ENCODE measurements at places on chromosomes 5 and 9.

- no peak for DNase-seq
These were observed 224.3 kb downstream of the AOPEP start for GRCh38 chr9:94950579-94951323.

DNA sequence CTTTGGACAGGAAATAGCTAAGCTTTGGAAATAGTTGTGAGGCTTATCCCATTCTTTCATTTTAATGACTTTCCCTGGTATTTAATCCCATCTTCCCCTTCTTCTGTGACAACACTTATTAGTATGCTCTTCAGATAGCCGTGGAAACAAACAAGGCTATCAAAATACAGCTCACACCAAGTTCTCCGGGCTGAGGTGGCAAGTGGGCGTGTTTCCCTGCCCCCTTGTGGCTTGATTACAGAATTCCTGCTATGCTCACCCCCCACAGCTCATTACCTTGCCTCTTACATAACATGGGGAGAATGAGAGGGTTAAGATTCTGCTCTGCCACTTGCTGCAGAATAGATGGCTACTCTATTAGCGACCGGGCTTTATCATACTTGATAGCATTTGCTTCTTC, 437.1 kb upstream of the TLE4 start:
- no peak for DNase-seq

GRCh38 chr5:11432116-11432515, 472.1 kb downstream of the CTNND2 start:
- DNase-seq, result no peak

DNA sequence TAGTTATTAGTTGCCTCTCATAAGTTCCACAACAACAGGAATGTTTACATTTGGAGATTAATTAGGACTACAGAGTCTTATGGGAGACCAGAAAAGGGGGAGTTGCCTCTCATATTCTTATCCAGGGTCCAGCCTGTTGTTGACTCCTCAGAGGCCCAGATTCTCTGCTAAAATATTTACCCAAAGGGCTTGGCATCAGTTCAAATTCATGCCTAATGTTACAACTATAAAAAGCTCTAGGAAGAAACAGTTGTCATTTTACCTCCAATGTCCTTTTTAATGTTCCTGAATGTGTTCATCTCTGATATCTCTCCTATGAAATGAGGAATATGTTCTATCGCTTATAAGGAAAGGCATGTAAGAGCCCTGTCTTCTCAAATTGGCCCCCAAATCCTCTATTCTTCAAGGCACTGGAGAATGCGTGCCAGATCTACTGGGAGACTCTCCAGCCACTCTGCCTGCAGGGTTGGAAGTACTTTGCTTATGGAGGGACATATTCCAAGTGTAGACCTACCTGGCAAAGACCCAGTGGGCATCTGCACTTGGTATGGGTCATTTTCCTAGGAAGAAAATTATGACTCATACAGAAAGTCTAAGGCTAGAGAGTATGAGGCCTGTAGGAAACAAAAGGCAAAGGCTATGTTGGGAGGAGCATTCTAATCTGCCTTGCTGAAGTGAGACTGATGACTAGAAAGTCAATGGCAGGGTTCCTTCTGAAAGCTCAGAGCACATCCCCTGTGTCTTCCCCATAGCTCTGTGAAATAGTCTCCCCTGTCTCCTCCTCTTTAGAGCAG, 192.6 kb downstream of the ESM1 start:
- no peak for DNase-seq

DNA sequence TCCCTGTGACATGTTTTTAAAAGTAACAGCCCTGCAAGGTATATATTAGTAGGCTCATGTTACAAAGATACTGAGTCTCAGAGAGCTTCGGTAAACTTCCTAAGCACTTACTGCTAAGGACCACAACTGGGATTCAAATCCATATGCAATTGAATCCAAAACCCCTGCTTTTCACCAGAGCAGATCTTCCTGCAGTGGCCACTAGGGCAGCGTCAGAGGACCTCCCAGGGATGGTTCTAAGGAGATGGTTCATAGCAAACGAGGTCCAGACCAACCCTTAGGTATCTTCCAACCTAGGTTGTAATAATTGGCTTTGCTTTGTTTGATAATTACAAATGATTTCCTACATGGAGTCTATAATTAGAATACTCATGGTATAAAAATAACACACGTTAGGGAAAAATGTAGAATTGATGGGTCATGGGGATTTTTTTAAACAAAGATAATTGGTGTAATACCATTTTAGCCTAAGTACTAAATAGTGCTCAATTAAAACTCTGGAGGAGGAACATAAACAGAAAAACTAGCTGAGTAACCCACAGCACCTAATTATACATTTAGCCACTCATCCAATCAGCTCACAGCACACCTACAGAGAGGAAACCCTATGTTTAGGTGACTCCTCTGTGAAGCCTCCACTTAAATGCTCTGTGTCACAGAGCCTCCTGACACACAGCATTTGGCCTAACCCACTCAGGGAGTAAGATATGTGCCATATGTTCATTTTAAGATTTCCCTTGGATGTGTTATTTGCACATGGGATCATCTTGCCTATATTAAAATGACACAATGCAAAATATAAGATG, 10.0 kb upstream of the CAST start:
- no peak for DNase-seq

GRCh38 chr5:29412979-29413378, 1780.5 kb upstream of the CDH6 start:
- DNase-seq, result no peak

- DNase-seq, result no peak
These were observed 40.1 kb upstream of the RNF180 start for GRCh38 chr5:64125521-64125920.

GRCh38 chr9:23380821-23381220, 445.2 kb downstream of the ELAVL2 start:
- DNase-seq, result no peak

DNA sequence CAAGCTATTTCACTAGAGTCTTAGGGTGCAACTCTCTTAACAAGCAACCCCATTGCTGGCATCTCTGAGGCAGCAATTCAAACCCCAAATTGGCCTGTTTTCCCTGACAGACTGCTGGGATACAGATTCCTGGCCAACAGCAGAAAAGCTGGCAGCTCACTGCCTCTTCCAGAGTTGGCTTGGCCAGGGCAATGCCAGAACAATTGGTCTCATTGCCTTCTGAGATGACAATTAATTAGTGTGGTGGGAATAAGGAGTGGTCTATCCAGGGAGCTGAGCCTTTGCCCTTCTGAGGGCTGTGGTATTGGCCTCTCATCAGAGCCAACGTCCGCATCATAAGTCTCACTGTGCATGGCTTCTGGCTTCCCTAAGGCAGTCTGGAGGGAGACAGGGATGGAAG, 183.2 kb downstream of the GNAQ start:
- peak; percentile 88 for DNase-seq

- no peak for DNase-seq
These were observed 551.3 kb downstream of the PDE4D start for GRCh38 chr5:59342181-59342580.

GRCh38 chr5:135356522-135357318, 42.3 kb downstream of the MACROH2A1 start:
- no peak for DNase-seq

DNA sequence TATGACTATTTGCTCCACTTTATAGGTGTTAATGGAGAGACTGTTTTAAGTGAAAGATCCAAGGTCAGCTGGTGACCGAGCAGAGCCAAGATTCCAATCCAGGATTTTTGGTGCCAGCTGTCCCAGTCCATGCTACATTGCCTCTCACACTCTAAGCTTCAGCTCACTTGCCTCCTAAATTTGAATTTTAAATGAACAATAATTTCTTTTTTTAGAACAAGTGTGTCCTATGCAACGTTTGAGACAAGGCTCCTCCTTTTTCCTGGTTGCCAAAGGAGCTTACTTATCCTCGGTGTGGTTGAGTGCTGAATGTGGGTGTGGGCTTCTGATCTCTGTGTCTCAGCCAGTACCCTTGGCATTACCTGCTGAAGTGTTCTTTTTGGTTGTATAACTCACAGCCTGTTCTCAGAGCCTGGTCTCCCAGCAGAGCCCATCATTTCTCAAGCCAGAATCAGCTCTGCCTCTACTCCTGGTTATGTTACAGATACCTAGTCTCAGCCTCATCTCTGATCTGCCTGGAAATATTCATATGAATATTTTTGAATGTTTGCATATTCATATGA, 4.0 kb upstream of the PRRC1 start:
- DNase-seq, result no peak

DNA sequence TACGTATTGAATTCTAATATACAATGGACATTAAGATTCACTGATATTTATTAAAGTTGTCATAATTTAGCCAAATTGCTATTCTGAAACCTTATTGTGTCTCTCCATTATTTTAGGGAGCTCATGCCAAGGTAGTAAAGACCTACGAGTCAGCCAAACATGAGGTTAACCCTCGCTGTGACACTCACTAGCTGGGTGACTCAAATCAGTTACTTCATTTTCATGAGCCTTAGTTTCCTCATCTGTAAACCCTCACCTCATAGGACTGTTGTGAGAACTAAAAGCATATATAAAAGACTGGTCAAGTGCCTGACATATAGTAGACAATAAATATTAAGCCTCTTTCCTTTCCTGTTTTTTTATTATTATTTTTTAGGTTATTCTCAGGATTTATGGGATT, 44.0 kb upstream of the PCA3 start:
- no peak for DNase-seq

DNA sequence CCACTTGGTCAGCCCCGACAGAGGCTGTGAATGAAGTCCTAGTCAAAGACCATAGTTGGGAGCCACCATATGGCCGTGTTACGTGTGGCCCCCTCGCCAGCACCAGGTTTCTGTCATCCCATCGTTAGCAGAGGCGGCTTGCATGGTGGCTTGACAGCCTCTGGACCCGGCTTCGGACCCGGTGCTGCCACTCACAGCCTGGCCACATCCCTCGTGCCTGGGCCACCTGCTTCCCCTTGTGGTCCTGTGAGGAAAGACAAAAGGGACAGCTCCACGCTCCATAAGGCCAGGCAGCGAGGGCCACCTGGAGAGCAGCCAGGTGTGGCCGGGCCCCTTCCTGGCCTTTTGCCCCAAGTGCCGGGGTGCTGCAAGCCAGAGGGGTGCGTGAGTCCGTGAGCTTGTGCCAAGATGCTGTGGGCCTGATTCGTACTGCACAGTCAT, 6.2 kb downstream of the NKD2 start:
- DNase-seq, result no peak

DNA sequence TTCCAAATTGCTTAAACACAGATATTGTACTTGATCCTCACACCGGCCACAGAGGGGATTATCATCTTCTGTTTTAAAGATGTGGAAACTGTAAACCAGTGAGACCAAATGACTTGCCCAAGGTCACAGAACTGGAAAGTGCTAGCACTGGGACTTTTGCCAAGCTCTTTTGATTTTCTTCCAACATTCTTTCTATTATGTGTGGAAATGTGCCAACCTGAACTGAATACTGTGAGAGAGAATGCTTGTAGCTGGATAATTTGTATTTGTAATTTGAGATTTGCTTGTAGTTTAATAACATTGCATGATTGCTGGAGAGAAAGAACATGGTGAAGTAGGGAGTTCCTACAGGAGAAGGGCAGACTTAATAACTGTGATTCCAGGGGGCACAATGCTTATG, 977.9 kb upstream of the NUDT12 start:
- no peak for DNase-seq

GRCh38 chr5:388266-389196, 54.4 kb upstream of the EXOC3 start:
- DNase-seq, result no peak

DNA sequence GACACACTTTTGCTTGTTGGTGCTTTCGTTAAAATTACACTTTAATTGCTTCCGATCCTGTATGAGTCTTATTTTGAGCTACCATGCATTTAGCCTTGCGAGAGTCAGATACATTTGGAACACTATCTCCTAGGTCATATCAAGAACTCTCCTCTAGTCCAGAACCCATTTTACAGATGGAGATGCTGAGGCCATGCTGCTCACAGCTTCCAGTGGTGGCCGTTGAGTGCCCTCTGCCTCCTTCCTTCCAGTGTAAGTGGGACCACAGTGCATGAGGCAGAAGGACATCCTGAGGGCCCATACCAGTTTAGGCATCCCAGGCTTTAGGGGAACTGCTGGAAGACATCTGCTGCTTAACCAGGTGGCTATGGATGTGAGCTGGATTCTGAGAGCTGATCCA, 6.9 kb downstream of the CCNI2 start:
- DNase-seq, result no peak

GRCh38 chr9:94780516-94780950, 54.0 kb downstream of the AOPEP start:
- DNase-seq, result no peak

DNA sequence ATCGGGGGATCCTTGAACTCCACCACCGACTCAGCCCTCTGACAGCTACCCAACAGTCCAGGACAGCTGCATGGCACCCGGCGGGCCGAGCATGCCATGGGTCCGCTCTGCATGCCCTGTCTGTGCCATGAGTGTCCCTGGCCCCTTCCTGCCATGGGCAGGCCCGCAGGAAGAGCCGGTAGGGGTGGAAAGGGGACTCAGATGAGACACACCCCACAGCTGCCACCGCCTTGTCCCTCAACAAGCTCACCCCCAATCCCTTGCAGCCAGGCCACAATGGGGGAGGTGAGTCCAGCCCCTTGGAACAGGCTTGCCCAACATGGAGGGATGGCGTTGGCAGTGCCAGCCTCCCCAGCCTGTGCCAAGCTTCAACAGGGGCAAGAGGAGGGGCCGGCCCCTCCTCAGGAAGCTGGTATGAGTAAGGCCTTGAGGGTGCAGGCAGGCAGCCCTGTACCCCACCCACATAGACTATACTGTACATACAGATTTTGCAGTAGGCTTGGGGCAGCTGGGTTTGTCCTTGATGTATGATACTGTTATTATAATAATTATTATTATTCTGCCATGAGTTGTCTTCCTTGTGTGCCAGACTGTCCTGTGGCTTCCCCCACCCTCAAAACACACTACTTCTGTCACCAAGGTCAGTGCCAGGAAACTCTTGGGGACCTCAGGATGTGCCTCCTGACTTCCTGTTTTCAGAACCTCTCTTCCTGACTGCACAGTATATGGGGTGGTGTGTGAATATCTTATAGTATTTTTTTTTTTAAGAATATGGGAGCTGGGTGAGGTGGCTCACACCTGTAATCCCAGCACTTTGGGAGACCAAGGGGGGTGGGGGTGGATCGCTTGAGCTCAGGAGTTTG, 12.0 kb upstream of the SLC34A1 start:
- no peak for DNase-seq

DNA sequence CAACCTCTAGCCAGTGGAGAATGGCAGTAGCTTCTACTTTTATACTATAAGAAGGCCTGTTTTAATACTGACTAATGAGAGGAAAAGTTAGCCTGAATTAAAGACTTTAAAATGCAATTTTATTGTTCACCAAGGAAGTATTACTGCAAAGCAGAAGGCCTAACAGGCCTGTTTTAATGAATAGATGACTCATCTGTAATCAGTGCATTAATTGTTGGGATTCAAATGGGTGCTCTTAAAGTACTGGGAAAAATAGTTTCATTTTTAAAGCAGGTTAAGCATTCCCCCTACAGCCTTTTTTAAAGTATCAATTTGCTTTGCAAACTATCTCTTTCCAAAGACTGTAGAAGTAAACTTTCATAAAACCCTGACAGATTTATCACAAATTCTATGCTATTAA, 147.7 kb downstream of the SIL1 start:
- DNase-seq, result no peak

- DNase-seq, result no peak
These were observed 217.3 kb upstream of the RASEF start for GRCh38 chr9:83280268-83280667.

DNA sequence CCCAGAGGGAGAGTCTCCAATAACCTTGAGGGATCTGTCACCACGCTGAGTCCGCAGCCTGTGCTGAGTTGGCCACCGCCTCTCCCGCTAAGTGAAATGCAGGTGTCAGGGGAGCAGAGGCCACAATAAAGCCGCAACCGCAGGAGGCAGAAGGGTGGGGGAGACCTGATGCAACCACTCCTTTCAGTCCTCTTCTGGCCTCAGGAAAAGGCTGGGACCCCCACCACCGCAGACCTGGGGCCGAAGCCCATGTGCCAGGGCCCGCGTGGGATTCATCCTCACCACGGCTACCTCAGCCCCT, 576 bp downstream of the MAP1B start:
- DNase-seq, result no peak
